ENCODE measurements at places on chromosomes 6 and 20.

DNA sequence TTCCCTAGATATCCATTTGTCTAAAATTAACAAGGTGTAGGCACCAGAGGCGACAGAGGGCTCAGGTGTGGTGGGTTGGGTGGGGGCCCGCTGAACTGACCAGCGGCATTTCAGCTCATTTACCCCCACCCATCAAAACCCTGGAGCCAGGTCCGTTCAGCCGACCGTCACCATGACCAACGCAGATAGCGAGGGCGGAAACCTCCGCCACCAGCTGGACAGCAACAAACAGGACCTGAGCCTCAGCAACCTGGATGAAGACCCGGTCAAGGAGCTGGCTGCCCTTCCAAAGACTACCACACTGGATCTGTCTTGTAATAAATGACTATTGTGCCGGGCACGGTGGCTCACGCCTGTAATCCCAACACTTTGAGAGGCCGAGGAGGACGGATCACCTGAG lies 120.8 kb upstream of the LGSN start:
- DNase-seq: no peak

GRCh38 chr6:22155551-22155950 lies 141.3 kb downstream of the PRL start:
- no peak for DNase-seq

DNA sequence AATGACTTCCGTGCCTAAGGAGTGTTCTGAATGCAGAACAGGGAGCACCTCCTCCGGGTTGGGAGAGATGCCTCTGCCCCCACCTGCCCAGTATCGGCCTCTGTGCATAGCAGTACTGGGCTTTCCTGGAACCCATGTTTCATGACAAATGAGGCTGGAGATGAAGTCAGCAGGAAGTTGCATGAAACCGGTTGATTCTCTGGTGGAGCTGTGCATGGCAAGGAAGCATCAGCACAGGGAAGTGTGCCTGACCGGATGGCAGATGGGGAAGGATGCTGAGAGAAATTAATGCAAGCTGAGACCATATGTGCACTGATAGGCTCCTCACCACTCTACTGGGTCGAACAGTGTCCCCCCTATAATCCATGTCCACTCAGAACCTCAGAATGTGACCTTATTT lies 155.5 kb downstream of the CDH26 start:
- no peak for DNase-seq

- DNase-seq: no peak
Observed at GRCh38 chr6:20630136-20630535, 95.9 kb downstream of the CDKAL1 start.

- no peak for DNase-seq
Observed at GRCh38 chr6:158805698-158806377, 13.3 kb downstream of the EZR start.

DNA sequence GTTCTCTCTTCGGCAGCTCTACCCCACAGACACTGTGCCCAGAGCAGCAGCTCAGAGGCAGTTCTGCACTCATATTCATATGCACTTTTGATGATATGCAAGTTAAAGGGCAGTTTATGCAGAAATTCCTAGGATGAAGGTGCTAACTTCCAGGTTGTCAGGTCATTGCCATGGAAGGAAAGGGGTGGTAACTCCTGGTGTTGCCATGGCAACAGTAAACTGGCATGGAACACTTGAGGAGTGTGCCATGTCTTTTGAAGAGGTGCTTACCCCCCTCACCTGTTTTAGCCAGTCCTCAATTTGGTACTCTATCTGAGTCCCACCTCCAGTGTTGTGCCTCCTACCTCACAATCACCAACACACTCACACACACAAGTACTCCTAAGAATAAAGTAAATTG lies 539.4 kb upstream of the BTBD3 start:
- DNase-seq: no peak

Measured in tongue (tissue), 3 donors.